ENCODE measurements at places on chromosomes 12 and 14.

DNA sequence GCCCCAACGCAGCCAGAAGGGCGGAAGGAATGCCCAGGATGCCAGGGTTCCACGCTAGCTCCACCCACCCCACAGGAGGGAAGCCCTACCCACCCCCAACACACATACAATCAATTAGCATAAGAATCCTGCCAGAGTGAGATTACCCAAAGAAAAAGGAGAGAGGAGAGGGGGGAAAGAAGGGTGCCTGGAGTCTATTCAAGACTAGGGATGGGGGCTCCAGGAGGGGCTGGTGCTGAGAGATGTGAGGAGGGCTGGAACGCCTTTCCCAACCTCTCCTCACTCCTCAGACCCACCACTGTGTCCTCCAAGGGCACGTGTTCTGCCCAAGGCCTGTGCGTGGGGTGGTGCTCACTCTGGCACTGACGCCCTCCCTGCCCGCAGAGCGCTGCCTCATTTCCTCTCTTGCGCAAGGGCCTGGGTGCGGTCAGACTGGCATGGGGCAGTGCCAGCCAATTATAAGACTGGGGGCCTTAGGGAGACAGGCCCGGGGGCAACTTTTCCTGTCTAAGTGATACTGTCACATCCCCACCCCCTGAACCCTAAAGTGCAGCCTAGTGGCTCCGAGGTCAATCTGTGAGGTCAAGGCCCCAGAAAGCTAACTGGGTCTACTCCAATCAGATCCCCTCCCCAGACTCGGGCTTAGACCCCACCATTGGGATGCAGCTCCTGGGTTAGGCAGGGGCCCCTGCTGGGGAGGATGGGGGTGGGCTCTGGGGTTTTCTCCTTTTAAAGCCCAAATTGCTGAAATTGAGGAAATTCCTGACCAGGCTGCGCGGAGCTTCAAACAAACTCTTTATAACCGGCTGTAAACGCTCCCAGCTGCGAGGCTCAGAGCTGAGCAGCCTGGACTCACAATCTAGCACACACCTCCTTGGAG is 10.2 kb upstream of the ITGB7 start:
- peak; percentile 43 for DNase-seq

GRCh38 chr12:88052686-88053085 is 23.5 kb upstream of the C12orf50 start:
- no peak for DNase-seq

- DNase-seq = no peak
Measured at GRCh38 chr14:64438181-64438841, 27.0 kb upstream of the AKAP5 start.

DNA sequence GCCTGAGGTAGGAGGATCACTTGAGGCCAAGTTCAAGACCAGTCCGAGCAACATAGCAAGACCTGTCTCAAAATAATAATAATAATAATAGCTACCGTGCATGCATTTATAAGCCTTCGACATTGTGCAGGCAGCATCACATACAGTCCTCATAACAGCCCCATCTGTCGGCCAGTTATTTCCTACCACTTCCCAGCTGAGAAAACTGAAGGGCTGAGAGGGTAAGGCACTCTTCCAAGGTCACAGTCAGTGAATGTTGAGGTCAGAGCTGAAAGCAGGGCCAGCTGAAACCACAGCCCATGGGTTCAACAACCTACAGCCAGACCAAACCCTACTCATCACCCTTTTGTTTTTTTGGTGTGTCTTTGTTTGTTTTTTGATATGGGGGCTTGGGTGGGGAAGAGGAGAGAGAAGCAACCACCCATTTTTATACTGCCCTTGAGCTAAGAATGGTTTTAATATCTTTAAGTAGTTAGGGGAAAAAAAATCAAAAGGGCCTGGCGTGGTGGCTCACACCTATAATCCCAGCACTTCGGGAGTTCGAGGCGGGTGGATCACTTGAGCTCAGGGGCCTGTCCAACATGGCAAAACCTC is 16.8 kb upstream of the ITPK1 start:
- DNase-seq = no peak

All from left ventricle myocardium inferior (tissue), 1 donor.